ENCODE measurements at places on chromosomes 4 and X.

- no peak for DNase-seq
These were observed 43.3 kb upstream of the PRDM8 start for GRCh38 chr4:80153874-80154544.

DNA sequence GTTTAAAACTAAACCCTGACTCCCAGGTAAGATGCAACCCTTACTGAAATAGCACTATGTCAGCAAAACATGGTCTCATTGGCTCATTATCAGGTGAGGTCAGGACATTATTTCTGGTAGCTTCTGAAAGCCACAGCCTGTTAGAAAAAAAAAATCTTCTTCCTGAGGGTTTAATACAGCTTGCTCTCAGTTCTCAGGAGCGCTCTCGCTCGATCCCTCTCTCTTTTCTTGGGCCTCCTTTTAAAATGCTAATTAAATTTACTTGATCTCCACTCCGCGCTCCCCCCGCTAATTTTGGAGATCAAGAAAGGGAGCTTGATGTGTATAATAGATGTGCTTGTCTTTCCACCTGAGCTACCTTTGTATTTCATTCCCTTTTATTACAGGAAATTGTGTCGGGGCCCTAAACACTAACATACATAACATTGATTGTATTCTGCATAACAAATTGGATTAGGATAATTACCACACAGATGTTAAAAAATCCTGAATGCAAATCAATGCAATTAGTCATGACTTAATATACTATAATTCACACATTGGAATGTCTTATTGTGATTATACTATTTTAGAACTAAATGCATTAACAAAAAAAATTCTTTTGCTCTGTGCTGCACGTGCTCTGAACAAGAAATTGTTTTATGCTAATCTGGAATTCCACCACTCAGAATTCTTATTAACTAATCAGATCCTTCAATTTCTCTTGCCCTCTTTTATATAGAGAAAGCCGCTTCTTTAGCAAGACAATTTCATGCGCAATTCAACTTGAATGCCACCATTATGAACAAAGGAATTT is 101.6 kb upstream of the TEX13D start:
- DNase-seq = no peak

DNA sequence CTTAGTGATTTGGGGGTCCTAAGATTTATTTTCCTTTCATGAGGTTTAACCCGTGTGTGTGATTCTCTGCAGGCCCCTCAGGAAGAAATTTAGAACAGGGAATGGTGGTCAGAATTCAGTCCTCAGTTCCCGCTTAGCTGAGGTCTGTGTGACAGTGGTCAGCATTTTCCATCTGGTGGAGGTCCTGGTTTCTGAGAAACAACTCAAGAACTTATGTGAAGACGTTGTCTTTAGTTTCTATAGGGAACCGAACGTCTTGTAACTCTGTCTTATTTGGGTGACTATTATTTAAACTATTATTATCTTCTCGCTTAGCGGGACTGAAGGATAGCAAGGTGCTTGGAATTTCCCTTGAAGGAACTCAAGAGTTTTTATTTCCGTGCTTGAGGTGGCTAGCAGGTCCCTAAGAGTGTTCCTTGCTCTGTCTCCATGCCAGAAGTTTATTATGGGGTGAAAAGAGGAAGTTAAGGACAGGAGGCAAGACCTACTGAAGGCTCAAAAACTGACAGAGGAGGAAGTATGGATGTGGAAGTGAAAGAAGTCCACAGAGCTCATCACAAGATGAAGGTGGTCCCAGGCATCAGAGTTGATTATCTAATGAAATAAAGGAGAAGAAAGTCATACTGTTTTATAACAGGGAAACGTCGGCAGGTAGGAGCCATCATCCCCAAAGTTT is 9.4 kb downstream of the MGST2 start:
- DNase-seq = no peak

DNA sequence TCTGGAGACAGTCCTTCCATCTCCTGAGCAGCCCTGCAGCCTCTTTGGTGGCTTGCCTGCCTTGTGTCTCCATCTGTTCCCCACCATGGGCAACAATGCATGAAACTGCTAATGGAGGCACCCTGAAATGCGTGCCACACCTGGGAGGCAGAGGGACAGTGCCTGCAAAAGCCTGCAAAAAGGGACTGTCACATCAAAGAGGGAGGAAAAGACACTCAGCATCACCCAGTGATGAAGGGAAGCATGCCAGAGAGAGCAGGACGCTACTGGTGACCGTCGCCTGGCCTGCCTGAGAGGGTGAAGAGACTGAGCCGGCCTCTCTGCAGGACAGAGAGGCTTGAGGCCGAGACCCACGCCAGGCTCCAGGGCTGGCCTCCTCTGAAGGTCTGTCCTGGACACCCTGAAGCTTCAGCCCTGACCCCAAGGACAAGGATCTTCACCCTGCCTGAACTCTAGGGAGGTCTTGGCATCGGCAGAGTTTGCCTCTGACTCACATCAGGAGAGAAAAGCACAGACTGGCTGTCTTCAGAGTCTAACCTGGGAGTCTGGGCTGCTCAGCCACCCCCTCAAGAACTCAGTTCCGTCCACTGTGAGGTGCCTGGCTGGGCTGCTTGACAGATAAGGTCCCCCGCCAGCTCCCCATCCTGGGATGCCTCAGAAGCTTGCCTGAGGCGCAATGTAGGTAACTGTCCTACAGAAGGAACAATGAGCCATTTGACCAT is 8.1 kb downstream of the ACSL1 start:
- no peak for DNase-seq

DNA sequence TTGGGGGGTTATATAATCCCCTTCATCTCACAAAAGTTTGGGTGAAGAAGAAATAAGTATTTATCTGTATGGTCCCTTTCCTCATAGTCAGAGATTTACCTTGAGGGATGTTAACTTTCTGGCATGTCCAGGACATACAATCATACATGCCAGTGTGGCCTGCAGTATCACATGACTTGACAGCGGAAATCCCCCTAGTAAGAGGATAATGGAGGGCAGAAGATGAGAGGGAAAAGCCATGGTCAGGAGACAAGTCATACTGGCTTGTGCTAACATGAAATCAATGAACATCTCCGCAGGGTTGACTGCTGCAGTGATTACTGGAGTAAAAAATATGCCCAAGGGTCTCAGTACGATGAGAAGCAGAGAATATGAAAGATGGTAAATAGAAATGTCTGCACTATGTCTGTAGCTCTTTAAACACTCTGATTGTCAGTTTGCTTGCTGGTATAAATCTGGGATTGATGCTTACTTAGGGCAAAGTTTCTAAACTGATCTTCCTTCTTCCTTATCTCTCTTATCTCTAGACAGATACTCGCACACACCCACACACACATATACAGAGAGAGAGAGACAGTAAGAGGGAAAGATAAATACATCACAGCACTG is 1385.6 kb upstream of the ADGRL3 start:
- no peak for DNase-seq

GRCh38 chr4:185143601-185143969 is 519 bp downstream of the SLC25A4 start:
- DNase-seq = no peak

DNA sequence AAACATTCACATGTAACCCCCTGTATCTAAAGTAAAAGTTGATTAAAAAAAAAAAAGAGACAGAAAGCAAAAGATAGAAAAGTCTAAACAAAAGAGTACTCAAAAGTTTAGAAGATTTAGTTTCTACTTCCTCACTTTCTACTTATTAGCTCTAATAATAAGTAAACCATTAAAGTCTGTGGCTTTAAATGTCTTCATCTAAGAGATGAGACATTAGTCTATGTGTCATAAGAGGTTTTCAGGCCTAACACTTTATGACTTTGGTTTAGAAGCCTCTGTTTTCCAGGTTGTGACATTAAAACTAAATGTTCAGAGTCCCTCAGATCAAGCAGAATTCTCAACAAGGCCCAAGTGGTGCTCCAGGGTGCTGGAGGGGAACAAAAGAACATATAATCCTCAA is 42.2 kb upstream of the GUCY1A1 start:
- DNase-seq = no peak

DNA sequence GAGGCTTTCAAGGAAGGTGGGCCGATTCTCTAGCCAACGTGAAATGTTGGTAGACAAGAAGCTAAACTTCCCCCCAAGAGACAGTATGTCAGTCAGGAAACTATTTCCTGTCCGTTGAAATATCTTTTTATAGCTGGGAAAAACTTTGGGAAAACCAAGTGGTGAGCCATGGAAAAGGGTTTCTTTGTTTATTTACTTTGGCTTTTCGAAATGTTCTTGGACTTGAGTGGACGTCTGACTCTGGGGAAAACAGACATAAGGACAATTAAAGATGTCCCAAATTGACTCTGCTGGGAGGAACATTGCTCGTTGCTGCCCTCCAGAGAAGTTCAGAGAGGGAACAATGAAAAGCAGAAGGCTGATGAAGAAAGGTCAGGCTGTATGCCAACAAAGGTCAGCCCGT is 295.4 kb downstream of the RAPGEF2 start:
- peak; percentile 21 for DNase-seq

- DNase-seq = no peak
These were observed 14.3 kb downstream of the SPCS3 start for GRCh38 chr4:176334066-176334465.

DNA sequence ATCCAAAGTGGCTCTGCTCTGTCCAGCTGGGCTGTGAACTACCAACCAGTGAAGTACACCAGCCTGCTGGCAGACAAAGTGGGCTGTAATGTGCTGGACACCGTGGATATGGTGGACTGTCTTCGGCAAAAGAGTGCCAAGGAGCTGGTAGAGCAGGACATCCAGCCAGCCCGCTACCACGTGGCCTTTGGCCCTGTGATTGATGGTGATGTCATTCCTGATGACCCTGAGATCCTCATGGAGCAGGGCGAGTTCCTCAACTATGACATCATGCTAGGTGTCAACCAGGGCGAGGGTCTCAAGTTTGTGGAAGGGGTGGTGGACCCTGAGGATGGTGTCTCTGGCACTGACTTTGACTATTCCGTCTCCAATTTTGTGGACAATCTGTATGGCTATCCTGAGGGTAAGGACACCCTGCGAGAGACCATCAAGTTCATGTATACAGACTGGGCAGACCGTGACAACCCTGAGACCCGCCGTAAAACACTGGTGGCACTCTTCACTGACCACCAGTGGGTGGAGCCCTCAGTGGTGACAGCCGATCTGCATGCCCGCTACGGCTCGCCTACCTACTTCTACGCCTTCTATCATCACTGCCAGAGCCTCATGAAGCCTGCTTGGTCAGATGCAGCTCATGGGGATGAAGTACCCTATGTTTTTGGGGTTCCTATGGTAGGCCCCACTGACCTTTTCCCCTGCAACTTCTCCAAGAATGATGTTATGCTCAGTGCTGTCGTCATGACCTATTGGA is 22.6 kb downstream of the NLGN3 start:
- no peak for DNase-seq

DNA sequence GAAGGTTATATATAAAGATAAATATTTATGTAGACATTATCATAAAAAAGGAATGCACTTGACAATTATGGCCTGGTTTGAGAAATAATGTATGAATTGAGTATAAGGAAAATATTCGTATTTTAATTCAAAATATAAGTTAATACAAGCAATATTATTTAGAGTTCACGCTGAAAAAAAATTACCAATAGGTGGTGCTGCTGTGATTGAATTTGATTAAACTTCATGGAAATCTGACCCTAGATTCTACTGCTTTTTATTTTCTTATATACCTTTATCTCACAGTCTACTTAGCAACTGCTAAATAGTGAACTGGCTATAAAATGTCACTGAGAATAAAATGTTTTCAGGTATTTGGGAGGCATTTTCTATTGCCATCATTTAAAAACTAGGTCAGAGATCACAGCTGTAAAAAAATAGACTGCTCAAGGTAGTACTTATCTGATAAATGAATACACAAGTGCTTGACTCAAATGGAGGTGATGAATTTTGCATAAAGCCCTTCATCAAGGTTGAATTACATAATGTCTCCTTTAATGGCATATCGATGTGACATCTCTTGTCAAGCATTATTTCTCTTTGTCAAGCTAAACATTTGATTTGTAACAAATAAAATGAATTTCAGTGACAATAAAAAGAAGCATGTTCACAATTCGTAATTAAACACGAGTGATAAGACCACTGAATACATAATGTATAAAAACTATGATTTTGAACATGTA is 1638.8 kb upstream of the PCDH7 start:
- DNase-seq = peak; percentile 6

- DNase-seq = no peak
These were observed 1092.3 kb downstream of the ARAP2 start for GRCh38 chr4:35151816-35152572.

GRCh38 chr4:107034091-107034995 is 1.8 kb downstream of the DKK2 start:
- no peak for DNase-seq

GRCh38 chr4:26388671-26389070 is 67.9 kb downstream of the RBPJ start:
- DNase-seq = no peak

DNA sequence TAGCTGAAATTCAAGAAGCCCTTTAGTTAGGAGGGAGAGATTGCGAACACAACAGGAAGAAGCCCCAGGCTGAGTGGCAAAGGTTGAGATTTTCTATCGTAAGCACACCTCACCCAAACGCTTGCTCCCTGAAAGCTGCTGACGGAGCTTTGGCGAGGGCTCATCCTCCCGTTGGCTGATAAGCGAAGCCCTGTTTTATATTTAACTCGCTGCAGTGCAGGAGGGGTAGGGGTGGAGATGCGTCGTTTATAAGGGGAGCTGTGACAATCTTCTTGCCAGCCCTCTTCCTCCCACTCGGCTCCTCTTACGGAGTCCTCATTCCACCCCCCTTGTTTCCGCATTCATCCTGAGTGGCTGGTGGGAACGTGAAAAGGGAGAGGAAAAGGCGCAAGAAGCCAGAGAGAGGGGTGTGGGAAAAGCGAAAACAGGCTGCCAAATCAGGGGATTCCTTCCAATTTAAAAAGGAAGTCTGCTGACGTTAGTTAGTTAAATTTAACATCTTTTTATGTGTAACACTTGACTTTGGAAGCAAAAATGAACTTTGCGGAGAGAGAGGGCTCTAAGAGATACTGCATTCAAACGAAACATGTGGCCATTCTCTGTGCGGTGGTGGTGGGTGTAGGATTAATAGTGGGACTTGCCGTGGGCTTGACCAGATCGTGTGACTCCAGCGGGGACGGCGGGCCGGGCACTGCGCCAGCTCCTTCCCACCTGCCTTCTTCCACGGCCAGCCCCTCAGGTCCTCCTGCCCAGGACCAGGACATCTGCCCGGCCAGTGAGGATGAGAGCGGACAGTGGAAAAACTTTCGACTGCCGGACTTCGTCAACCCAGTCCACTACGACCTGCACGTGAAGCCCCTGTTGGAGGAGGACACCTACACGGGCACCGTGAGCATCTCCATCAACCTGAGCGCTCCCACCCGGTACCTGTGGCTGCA is at the start of gene ENPEP:
Gene ENPEP (plus strand): TSS at position 275 of the 938 bp plus-strand sequence. CDS start 260 bp downstream, at position 535.
- no peak for DNase-seq

- no peak for DNase-seq
These were observed 48.2 kb upstream of the CDKN2AIP start for GRCh38 chr4:183396227-183396637.

DNA sequence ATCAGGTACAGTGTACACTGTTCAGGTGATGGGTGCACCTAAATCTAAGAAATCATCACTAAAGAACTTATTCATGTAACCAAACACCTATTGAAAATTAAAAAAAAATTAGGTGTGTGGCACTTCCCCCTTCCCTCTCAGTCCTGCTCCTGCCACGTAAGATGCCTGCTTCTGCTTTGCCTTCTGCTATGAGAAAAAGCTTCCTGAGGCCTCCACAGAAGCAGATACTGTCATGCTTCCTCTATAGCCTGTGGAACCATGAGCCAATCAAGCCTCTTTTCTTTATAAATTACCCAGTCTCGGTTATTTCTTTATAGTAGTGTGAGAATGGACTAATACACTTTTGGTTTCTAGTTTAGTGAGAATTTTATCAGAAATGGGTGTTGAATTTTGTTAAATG is 459.8 kb upstream of the DIPK2B start:
- no peak for DNase-seq

- peak; percentile 35 for DNase-seq
These were observed 96.2 kb downstream of the UGT8 start for GRCh38 chr4:114694770-114695169.

Measured in foreskin melanocyte (primary cell).